Glomerular endothelial cell (primary cell): ENCODE measurements at places on chromosomes 16 and 17. TPM values are rescaled to one million over a fixed set of nuclear protein-coding genes. Genes with fewer than 3 reads are reported as not detected.

DNA sequence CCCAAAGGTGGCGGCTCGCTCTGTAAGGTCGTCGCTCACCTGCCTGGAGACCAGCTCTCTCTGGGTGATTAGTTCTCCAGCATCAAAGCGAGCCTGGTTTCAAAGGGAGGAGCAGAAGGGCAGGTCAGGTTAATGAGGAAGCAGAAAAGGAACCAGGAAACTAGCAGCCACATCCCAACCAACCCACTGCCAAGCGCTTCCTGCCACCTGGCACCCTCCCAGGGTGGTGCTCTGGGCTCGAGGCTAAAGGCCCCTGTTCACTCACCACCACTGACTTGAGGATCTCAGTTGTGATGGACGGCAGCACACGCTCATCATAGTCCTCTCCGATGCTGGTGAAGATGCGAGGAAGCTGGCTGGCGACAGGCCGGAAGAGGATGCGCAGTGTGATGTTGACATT lies 5.6 kb downstream of the PHB1 start:
- DNase-seq: no peak

GRCh38 chr16:27414788-27415431 lies 12.9 kb downstream of the IL21R start:
- DNase-seq: no peak

GRCh38 chr16:50862818-50863643 lies 121.1 kb downstream of the CYLD start:
- DNase-seq: no peak

The ADPRM gene
- total RNA-seq: 5.9 and 10.3 TPM in 2 replicates

The GPR179 gene
- total RNA-seq: not detected in 2 replicates

The MTMR4 gene
- 27.0 and 38.4 TPM in 2 replicates for total RNA-seq
